Colonic mucosa (tissue), 4 donors: ENCODE measurements at places on chromosomes 5 and 9.

- DNase-seq = no peak
Observed at GRCh38 chr9:73176450-73176875, 24.8 kb downstream of the ANXA1 start.

- no peak for DNase-seq
Observed at GRCh38 chr9:98709968-98710965, 1.5 kb upstream of the GABBR2 start.

- no peak for DNase-seq
Observed at GRCh38 chr9:36433386-36433785, 33.3 kb upstream of the RNF38 start.

DNA sequence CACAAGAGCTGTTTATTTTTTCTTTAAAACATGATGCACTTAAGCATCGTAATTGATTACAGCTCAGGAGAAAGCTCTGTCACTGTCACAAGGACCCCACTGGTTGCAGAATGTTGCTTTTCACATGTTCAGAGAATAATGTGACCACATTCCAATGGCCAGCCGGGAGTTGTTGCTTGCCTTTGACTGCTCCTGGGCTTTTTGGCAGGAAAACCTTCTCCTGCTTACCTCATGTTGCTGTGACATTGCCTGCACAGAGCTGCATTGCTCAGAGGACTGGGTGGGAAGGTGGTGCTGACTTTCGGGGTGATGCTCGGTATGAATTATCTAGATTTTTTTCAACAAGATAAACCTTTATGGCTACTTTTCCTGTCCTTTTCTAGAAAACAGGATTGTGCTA is 88.2 kb downstream of the PALM2AKAP2 start:
- DNase-seq = no peak

- DNase-seq = no peak
Observed at GRCh38 chr9:109349421-109349846, 28.6 kb upstream of the EPB41L4B start.

- no peak for DNase-seq
Observed at GRCh38 chr9:1916095-1916494, 99.1 kb upstream of the SMARCA2 start.
